ENCODE measurements at places on chromosomes 12 and 14.

- peak; percentile 19 for DNase-seq
These were observed 942 bp downstream of the SYT1 start for GRCh38 chr12:78865516-78865915.

DNA sequence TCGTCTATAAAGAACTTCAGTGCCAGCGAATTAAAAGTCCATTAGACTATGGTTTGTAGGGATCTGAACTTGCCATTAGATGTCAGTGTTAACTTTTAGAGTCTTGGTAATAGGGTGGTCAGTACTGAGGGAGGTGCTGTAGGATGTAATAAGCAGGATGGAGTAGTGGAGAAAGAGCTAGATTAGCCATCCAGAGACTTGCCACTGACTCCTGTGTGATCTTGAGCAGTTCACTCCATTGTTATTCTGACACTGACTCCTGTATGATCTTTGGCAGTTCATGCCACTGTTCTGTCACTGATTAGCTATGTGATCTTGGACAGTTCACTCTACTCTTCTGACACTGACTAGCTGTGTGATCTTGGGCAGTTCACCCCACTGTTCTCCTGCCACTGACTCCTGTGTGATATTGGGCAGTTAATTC lies 133.6 kb downstream of the TTLL5 start:
- peak; percentile 48 for DNase-seq

- no peak for DNase-seq
These were observed 152.7 kb downstream of the DPF3 start for GRCh38 chr14:72740966-72741825.

GRCh38 chr12:83931451-83931850 lies 981.1 kb downstream of the SLC6A15 start:
- DNase-seq, result no peak

DNA sequence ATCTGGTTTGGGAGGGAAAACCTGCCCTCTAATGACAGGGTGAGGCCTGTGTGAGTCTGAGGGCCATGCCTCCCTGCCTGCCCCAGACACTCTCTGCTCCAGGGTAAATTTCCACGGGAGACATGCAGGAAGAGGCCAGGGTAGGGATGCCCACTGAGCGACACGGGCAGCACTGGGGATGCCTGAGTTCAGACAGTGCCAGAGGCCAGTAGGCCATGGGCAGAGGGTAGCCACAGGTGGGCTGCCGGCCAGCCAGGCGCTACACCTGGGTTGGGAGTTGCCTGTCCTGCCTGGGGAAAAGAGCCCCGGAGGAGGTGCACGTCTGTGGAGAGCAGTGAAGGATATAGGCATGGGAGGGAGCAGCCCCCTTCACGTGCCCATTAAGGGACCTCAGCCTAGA lies 3.6 kb downstream of the SERPINA12 start:
- no peak for DNase-seq

DNA sequence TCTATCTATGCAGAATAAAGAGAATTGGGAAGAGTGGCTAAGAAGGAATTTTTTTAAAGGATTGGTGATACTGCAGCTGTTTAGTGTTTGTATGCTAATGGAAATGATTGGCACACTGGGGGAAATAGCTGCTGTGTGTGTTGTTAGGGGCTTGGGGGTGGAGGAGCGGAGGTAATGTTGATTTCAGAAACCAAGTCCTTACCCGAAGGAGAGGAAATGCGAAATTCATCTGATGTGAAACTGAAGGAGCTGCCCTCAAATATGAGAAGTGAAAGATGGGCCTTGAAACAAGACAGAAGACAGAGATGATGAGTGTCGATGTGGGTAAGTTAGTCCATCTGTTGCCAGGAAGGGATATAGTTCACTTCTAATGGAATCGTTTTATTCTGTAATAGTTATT lies 21.2 kb upstream of the RNASE12 start:
- DNase-seq, result no peak

DNA sequence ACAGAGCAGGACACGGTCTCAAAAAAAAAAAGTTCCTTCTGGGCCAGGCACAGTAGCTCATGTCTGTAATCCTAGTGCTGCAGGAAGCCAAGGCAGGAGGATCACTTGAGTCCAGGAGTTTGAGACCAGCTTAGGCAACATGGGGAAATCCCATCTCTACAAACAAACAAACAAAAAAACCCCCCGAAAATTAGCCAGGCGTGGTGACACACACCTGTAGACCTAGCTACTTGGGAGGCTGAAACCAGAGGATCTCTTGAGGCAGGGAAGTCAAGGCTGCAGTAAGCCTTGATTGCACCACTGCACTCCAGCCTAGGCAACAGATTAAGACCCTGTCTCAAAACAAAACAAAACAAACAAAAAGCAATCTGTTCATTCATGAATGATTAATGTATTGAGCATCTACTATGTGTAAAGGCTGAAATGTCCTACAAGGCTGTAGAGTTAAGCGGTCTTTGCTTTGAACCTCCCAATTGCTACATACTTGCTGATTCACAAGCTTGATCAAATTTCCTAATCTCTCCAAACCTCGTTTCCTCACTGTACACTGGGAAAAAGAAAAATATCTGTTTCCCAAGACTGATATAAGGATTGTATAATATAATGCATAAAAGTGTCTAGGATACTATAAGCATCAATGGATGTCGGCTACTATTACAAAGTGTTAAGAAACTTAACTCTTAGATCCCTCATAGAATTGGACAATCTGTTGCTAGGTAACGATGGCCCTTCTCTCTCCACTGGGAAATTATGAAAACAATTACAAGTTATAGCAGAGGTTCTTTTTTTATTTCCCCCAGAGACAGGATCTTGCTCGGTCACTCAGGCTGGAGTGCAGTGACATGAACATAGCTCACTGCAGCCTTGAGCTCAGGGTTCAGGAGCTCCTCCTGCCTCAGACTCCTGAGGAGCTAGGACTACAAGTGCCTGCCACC lies 7.9 kb upstream of the RILPL2 start:
- DNase-seq, result peak; percentile 38

DNA sequence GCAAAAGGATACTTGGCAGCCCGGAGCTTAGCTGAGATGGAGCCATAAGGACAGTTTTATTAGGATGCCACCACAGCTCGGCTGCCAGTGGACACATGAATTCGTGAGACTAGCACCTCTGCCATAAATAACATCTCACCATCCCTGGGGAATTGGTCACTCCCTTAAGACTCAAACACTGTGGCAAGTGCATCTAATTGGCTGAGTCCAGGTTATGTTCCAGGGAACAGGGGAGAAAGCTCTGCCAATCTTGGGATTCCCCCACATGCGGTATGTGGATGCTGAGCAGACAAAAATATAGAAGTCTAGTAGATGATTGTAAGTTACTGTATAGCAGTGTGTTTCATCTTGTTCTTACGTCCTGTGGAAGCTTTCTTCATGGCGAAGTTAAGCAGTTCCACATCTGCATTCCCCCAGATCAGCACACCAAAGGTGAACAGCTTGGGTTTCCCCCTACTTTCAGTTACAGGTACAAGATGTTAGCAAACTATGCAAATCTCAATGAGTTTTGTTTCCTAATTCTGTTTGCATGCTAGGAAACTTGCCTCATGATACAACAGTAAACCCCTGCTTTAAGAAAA lies 131.1 kb downstream of the ETV6 start:
- no peak for DNase-seq

GRCh38 chr12:109961201-109961600 lies 35.0 kb downstream of the GIT2 start:
- DNase-seq, result no peak

GRCh38 chr14:94028450-94028826 lies 2.3 kb downstream of the OTUB2 start:
- DNase-seq, result peak; percentile 93

DNA sequence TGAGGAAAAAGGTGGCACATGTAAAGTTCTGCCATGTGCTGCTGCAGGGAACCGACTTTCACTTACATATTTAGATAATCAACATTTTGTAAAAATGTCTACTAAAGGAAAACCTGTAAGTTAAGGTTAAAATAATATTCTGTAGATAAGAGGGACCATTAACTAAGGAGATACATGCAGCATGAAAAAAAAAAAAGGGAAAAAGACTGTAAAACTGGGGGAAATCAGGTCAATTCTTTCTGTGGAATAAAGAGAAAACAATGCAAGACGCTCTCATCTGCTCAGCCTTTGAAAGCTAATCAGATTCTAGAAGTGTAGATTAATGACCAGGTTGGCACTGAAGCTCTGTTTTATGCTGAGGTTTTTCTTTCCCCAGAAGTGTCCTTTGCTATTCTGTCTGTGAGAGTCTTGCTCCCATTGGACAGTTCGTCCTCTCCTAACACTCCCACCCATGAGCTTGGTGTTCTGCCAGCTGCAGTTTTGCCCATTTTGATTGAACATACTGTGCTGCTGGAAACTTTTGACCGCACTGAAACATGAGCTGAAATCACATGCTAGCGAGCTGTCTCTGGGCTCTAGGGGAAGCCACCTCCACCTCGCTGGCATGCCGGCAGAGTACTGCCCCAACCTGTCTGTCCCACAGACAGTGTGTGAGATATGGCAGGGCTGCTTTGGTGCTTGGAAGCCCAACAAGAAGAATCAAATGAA lies 39.7 kb downstream of the PPTC7 start:
- DNase-seq, result no peak

DNA sequence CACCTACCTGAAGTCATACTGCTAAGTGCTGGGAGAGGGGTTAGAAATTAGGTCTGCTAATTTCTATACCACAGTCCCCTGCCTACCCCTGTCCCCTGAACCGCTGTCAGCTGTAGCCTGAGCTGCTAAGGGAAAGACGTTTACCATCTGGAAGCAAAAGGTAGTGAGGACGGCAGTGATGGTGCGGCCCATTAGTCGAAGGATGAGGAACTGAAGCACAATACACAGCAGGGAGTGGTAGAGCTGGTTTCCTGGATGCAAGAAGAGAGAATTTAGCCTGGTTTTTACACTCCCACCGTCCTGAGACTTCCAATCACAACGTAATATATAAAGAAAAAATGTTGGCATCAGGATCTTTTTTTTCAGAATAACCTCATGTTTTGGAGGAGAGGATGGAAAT lies 11.8 kb downstream of the EMG1 start:
- no peak for DNase-seq

DNA sequence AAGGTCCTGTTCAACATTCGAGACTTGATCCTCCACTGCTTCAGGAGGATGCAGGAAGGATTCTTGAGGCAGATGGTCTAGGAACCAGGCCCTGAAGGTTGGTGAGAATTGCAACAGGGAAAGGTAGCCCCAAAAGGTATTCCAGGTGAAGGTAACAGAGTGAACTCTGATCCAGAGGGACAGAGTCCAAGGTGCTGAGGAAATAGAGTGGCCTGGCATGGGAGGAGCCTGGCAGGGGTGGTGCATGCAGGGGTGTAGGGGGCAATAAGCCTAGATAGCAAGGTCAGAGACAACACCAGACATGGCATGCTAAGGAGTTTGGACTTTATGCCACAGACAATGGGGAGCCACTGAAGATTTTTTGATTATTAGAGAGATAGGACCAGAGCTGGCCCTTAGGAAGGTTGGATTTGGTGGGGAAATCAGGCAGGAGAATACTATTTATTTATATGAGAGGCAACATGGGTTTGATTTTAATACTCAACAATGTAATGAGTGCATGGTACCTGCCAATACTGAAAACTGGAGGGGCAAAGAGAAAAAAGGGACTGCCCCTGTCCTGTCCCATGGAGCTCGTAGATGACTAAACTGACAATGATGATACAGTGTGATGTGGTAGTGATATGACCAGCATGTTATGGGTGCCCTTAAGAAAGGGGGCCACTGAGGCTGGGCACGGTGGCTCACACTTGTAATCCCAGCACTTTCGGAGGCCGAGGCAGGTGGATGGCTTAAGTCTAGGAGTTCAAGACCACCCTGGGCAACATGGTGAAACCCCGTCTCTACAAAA lies 50.5 kb upstream of the TMED10 start:
- no peak for DNase-seq

GRCh38 chr12:5391653-5392052 lies 40.3 kb upstream of the NTF3 start:
- DNase-seq, result no peak

- no peak for DNase-seq
These were observed 43.8 kb downstream of the RIMBP2 start for GRCh38 chr12:130672089-130672820.

DNA sequence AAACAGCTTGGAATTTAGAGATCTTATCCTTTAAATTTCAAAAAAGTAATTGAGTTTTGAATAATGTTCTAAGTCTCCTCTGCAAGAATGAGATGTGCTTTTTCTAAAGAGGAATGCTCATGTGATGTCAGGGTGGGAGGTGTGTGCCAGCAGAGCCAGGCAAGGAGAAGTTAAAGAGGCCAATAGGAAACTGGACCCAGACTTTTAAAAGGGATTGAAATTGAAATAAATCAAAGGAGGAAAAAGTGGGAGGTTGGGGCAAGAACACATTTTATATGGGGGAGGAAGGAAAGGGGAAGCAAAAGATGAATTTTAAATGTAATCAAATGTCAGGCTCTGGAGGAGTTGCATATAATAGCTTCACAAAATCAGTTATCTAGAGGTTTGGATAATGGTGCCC lies 126.1 kb downstream of the FIGNL2 start:
- DNase-seq, result no peak

- DNase-seq, result no peak
These were observed 5.3 kb upstream of the TSPAN8 start for GRCh38 chr12:71162832-71163763.

DNA sequence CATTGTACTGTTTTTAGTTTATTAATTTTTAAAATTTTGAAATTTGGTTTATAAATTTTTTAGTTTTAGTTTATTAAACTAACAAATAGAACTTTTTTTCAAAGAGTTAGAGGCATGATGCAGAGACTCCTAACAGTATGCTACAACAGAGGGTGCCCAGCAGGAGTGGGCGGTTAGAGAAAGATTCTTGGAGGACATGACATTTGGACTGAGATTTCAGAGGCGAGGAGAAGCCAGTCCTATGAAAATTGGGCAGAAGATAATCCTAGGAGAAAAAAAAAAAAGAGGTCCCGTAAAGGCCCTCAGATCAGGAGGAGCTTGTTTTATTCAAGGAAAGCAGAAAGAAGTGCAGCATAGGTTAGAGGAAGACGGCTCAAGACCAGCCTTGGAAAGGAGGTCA lies 21.7 kb downstream of the KCNK10 start:
- no peak for DNase-seq

- peak; percentile 46 for DNase-seq
These were observed 111.9 kb downstream of the HMGA2 start for GRCh38 chr12:65935906-65936901.

GRCh38 chr12:55732288-55732687 lies 3.5 kb upstream of the CD63 start:
- DNase-seq, result no peak

GRCh38 chr14:52852810-52853521 lies 61.6 kb upstream of the GNPNAT1 start:
- no peak for DNase-seq

DNA sequence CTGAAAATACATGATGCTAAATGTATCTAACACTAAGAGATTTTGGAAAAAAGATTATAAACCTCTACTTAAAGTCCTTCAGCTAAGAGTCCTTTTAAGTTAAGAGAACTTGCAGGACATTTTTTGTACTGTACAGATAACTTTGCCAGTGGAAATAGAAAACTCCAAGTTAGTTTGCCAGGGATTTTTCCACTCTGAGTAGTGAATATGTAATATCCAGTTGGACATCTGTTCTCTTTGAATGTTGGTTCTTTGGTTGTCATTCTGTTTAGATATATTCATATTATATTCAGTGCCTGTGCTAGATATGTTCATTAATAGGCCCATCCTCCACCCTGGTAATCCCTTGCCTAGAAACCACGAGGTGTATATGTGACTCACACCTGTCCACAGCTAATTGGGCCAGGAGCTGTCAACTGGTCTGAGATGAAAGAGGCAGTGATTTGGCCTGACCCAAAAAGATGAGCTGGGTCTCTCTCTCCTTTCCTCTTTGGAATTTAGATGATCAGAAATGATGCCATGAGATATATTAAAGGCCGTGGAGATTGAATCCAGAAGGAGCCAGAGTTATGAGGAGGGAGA lies 261.0 kb upstream of the LRIG3 start:
- DNase-seq, result no peak
